GM12878 (cell line): ENCODE measurements at places on chromosomes 6 and 20.

- DNase-seq = no peak
Measured at GRCh38 chr6:145818796-145819195, 4.2 kb upstream of the FBXO30 start.

DNA sequence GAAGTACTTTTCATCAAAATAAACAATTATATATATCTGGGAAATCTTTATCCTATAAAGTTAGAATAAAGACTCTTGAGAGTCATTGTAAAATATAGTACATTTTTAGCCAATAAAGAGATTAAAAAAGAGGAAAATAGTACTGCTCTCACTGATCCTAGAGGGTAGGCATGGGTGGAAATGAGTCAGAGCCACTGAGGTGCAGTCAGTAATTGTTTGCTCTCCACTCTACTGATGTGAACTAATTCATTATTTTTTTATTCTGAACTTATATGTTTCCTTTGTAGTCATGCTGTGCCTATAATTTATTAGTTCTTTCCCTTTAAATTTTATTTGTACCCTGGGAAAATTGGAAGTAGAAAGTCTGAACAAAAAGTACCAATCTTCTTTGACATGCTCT lies 1359.4 kb upstream of the GJE1 start:
- no peak for DNase-seq

GRCh38 chr20:25020901-25021301 lies 28.4 kb upstream of the APMAP start:
- no peak for DNase-seq

- no peak for DNase-seq
Measured at GRCh38 chr6:149962461-149963211, 1.1 kb upstream of the ULBP1 start.

- DNase-seq = no peak
Measured at GRCh38 chr20:9156529-9157280, 87.8 kb downstream of the PLCB4 start.

- no peak for DNase-seq
Measured at GRCh38 chr20:31565699-31566318, 39.3 kb upstream of the ID1 start.

DNA sequence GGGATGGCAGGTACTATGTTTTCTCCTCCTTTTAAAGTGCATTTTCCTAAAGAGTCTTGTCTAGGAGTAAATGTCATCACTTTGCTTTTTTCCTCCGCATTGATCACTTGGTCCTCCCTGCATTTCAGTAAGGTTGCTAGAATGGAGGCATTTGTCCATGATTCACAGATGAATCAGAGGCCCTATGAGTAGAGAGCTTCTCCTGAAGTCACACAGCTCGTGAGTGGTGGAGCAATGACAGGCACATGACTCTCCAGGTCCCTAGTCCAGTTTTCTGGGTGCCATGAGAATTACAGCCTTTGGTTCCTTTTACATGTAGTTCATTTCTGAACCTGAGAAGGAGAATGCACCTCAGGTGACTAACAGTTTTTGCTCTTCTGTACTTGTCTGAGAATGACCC lies 50.5 kb downstream of the HLA-A start:
- no peak for DNase-seq

- DNase-seq = no peak
Measured at GRCh38 chr6:15952231-15953151, 176.4 kb upstream of the MYLIP start.

DNA sequence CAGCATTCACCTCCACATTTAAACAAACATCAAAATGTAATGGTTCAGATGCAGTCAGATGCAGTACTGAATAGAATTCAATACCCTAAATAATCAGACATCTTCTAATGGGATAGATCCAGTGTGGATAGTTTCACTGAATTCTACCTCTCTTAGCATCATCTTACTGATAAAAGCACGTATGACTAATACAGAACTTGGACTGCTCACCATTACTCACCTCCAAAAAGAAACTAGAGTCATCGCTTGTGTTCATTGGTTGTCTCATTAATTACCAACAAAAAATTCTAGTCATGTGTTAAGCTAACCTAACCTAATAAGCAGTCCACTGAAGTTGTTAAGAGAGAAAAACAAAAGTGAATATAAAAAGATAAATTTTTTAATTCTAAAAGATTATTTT lies 165.9 kb upstream of the IRAK1BP1 start:
- DNase-seq = no peak

DNA sequence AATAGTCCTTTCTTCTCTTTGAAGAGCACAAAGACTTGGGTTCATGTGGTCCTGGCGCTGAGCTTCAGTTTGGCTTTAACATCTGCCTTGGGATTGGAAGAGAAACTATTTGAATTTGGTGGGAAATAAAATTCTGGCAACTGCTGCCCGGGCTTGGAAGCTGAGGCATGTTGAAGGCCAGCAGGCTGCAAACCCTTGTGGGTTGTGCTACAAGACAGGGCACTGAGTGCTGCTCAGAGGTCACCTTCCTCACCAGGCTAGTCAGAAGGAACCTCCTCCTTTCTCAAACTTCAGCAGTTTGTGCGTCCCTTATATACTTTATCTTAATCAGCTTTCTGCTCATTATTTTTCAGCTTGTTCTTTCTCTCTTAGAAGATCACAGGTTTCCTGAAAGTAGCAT lies 238.4 kb upstream of the TBX18 start:
- DNase-seq = no peak

DNA sequence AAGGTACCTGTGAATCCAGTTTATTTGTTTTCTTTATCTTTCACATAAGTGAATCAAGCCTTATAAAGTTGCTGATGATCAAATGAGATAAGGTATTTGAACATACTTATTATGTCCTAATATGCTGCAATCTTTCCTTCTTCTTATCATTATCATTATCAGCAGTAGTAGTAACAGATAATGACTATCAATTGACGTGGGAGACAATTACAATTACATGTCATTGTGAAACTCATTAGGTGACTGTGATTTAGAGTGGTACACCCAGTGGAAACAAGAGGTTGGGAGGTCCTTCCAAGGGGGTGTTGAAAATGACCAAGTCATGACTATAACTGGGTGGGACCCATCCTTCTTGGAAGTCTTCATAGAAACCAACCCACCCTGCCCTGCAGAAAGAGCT lies 2.8 kb downstream of the CLIC5 start:
- DNase-seq = no peak

DNA sequence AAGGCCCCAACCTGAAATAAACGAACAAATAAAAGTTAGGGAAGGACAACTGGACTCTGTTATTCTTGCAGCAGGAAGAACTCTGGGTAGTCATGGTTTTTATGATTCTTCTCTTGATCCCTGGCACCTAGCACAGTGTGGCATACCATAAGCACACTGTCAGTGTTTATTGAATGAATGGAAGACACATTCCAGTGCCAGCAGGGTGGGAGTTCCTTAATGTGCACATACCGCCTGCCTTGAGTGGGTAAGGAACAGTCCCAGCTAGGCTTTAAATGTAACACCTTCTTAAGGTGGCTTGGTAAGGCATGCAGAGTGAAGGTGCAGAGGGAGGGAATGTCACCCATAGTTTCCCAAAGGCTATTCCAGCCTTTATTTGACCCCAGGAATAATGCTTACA lies 162.9 kb upstream of the CEP162 start:
- DNase-seq = no peak

GRCh38 chr6:85078058-85078457 lies 313.7 kb upstream of the TBX18 start:
- no peak for DNase-seq

DNA sequence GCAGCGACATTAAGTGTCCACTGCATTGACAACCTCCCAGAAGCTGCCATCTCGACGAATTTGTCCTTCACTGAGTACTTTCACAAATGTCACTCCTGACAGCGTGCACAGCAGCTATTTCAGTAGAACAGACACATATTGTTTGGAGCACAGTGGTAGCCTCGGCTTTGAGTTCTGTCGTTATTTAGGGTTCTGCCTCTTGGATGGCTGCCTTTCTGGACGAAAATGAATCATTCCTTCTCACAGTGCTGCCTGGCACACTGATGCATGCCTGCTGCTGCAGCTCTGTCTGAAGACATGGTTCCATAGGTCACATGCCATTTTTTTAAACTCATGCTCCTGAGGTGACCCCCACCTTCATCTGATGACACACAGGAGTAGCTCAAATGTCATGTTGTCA lies 477.0 kb downstream of the C6orf118 start:
- no peak for DNase-seq

GRCh38 chr6:130368576-130368975 lies 2.8 kb downstream of the TMEM200A start:
- DNase-seq = no peak

DNA sequence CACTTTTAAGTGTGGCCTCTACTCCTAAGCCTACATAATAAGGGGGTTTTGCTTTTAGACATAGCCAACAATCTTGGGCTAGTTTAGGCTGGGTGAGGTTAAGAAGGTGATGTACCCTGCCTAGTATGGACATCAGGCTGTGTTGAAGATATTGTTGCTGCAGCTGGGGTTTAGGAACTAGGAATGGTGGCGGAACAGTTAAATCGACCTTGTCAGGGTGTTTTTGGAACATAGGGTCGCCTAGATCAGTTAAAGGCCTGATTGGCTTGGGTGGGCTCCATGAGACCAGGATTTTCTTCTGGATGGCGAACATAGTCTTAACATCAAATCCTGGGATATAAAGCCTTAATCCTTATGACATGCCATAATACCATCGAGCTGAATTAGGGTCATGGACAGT lies 156.1 kb downstream of the TRIM27 start:
- DNase-seq = no peak

- no peak for DNase-seq
Measured at GRCh38 chr20:52965380-52965779, 6.8 kb upstream of the TSHZ2 start.

- DNase-seq = no peak
Measured at GRCh38 chr6:146544616-146545182, 1.1 kb downstream of the RAB32 start.

- DNase-seq = no peak
Measured at GRCh38 chr6:121393731-121394505, 41.5 kb upstream of the GJA1 start.

GRCh38 chr20:10511170-10511508 lies 76.0 kb downstream of the SLX4IP start:
- no peak for DNase-seq
